ENCODE measurements at places on chromosomes 7 and 10.

- no peak for DNase-seq
Measured at GRCh38 chr7:4279216-4279615, 402.9 kb upstream of the FOXK1 start.

GRCh38 chr10:70267161-70267933 is 16.5 kb downstream of the NPFFR1 start:
- DNase-seq = no peak

- DNase-seq = no peak
Measured at GRCh38 chr7:132653366-132653930, 77.2 kb upstream of the PLXNA4 start.

- DNase-seq = no peak
Measured at GRCh38 chr10:67903581-67903980, 19.1 kb downstream of the SIRT1 start.

DNA sequence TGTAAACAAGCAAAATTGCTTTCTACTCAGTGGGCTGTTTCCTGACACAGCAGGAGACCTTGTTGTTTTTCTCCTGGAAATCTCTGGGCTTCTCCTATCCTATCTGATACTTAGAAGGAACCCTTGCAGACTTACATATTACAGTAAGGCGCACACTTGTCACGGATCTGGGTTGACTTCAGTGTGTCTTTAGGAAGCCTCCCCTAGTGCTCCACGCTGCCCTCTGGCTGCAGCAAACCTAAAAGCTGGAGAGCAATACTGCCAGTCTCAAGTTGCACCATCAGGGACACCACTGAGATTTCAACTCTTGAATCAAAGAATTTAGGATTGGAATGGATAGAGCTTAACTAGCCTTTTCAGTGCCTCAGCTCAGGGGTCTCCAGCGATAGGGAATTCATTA is 495.3 kb downstream of the LRMDA start:
- no peak for DNase-seq

GRCh38 chr7:70006261-70006920 is 408.1 kb downstream of the AUTS2 start:
- DNase-seq = no peak

DNA sequence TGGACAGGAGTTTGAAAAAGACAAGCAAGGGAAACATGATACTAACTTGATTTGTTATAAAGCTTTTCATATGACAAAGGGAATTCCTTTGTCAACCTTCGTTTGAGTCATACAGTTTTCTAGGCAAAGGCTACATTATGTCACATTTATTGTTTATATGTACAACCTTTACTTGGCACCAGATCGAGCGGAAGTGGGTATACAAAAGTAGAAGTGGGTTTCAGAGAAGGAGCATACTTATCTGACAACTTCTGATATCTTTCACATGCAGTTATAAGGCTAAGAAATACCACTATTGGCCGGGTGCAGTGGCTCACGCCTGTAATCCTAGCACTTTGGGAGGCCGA is 11.0 kb downstream of the STMP1 start:
- no peak for DNase-seq

- DNase-seq = no peak
Measured at GRCh38 chr7:51013218-51013786, 230.6 kb upstream of the GRB10 start.

DNA sequence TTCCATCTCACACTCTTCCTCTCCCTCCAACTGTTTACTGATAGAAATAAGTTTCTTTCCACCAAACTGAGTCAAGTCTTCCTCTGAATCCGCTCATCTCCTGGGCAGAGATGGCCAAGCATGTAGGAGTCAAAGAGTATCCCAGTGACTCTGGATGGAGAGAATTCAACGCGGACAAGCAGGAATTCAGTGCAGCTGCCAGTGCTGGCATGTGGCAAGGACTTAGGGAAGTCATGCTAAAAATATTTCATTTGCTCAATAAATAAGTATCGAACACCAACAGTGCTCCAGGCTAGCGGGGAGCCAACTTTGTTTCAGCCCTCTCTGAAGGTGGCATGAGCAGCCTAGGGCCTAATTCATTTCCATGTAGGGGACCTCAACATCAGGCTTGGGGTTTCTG is 351.6 kb upstream of the ZMIZ1 start:
- no peak for DNase-seq

- DNase-seq = no peak
Measured at GRCh38 chr7:22667562-22668239, 59.3 kb upstream of the IL6 start.

- DNase-seq = no peak
Measured at GRCh38 chr7:131145770-131146169, 181.9 kb upstream of the MKLN1 start.

DNA sequence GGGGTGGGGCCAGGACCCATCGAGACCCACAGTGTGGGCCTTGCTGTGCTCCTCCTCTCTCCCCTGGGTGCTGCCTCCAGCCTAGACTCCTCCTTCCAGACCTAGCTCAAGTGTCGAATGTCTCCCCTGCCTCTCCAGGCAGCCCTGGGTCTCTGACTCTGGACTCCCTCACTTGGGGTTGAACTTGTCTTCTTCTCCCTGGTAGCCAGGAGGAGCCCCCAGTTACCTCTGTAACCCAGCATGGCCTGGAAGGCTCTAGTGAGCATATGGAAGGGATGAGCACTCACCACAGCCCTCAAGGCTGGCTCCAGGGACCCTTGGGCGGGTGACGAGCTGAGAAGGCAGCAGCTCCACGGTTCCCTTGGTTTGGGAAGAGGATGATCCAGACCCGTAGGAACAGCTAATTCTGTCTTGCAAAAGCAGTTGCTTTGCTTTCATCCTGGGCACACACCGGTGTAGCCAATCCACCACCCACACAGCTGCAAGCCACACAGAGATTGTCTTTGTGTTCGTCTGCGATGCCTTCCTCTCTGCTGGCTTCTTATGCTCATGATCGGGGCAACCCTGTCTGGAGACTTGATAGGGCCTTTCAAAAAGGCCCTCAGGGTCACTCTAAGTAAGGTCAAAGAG is 52.3 kb upstream of the ANTXRL start:
- DNase-seq = no peak

- DNase-seq = no peak
Measured at GRCh38 chr10:1154531-1155295, 98.5 kb downstream of the WDR37 start.

- no peak for DNase-seq
Measured at GRCh38 chr10:97463363-97464132, 17.6 kb downstream of the ZDHHC16 start.

GRCh38 chr7:30736291-30736690 is 15.6 kb upstream of the INMT start:
- DNase-seq = no peak

DNA sequence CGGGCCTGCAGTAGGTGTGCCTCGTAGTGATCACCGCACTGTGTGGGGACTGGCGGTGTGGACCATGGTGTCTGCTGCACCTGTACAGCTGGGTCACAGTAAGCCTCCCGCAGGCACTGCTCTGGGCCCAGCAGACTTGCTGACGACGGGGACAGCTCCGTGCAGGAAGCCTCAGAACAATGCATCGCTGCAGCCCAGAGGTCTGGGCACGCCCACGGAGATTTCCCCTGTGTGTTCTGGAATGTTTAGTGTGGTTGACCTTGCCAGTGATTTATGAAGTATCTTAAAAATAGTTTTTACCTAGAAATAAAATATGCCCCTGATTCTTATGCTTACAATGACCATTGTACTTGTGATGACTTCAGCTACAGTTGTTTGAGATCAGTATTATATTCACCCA is 59.1 kb upstream of the ZNF32 start:
- DNase-seq = no peak

DNA sequence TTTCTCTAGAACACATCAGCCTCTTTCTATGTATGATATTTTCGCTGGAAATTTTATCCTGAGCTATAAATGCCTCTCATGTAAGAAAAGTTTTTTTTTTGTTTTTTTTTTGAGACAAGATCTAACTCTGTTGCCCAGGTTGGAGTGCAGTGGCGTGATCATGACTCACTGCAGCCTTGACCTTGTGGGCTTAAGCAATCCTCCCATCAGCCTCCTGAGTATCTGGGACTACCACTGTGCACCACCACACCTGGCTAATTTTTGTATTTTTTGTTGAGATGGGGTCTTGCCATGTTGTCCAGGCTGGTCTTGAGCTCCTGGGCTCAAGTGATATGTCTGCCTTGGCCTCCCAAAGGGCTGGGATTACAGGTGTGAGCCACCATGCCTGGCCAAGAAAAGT is 80.4 kb downstream of the ADK start:
- no peak for DNase-seq

DNA sequence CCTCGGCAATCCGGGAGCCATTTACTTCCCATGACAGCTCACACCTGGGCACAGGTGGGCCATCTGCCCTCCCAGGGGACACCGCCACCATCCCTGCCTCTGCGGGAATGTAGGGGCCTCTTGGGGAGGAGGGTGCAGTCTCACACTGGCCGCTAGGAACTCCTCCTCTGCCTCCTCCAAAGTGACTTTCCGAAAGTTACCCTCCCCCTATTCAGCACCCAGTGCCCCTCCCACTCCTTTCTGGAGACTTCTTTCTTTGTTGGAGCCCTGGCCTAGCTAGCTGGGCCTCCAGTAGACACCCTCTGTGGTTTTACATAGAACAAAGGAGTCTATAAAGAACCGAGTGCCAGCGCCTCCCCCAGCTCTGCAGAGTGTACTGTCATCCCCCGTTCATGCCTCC is 45.8 kb upstream of the MNX1 start:
- DNase-seq = no peak

DNA sequence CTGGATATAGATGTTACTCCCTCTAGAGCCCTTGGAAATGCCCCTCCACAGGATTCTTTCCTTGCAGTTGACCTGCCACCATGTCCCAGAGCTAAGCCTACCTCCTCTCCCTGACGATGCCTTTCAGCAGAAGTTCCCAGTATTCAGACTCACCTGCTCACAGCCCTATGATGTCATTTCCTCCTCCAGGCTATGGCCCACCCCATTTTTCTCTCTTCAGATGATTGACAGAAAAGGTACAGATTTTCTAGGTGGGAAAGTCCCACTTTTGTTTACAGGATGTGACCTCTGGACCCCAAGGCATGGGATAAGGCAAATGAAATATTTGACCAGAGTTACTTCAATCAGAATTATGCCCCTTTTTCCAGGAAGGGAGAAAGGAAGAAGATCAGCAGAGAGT is 280.2 kb upstream of the PHYHIPL start:
- DNase-seq = no peak

DNA sequence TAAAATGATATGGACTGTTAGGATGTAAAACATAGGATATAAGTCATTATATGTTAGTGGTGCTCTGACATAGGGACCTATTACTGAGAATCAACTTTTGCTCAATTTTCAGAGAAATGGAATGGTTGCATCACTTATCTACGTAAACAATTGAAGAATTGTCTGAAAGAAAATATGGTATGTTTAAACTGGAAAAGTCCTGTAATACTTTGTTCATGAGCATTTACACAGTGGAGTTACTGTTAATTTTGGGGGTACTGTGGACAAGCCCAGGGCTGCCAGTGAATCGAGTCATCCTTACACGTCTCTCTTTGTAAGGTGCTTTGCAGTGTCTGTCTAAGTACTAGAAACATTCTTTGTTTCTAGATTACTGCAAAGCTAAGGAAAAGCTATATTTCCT is 152.0 kb downstream of the ZNF22 start:
- DNase-seq = no peak

GRCh38 chr7:27152816-27153442 is 546 bp upstream of the HOXA3 start:
- DNase-seq = no peak

DNA sequence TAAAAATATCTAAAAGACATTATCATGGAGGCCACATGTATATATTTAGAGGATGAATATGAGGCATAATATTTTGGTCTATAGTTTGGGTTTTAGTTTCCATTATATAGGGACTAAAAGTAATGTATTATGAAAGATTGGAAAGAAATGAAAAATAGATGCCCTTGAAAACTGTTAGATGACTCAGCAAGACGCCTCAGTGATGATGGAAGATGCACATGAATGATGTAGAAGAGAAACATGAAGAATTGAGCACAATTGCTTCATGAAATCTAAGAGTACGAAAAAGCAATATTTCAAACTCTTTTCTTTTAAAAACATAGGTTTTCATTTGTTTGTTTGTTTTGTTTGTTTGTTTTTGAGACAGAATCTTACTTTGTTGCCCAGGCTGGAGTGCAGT is 89.8 kb downstream of the ARL4A start:
- no peak for DNase-seq

- no peak for DNase-seq
Measured at GRCh38 chr7:134174795-134175261, 47.7 kb downstream of the LRGUK start.

- no peak for DNase-seq
Measured at GRCh38 chr10:82041018-82041417, 166.0 kb downstream of the NRG3 start.

DNA sequence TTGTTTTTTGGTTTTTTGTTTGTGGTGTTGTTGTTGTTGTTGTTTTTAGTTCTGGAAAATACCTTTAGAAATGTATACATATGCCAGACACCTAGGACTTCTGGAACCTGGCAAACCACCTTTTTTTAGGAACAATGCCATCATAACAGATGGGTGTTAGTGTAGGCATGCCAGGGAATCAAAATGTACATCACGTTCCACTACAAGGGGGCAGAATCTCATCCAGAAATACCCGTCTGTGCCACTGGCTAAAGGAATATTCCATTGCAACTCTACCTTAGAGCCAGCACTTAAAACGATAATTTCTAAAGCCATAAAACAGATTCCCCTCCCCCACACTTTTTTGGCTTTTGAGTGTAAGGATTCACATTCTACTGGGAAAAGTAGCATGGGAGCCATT is 239.8 kb downstream of the ETV1 start:
- no peak for DNase-seq

GRCh38 chr10:125979976-125980375 is 83.6 kb downstream of the FANK1 start:
- DNase-seq = no peak

GRCh38 chr7:125526092-125526491 is 596.5 kb upstream of the POT1 start:
- no peak for DNase-seq

DNA sequence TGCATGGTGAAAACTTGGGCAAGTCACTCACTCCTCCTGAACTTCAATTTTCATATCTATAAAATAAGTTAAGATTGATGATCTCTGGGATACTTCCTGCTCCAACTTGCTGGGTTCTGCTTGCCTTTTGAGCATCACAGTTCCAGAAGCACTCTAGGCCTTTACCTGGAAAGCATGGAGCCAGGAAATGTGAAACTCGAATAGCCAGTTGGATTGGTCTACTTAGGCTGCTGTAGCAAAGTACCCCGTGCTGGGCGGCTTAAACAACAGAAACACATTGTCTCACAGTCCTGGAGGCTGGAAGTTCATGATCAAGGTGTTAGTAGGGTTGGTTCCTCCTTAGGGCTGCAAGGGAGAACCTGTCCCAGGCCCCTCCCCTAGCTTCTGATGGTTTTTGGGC is 64.5 kb downstream of the NAMPT start:
- DNase-seq = no peak

All from activated B cell treated with CpG ODN at 0.5 μM for 24 hours (primary cell).